ENCODE measurements at places on chromosomes 5 and 9. TPM values are rescaled to one million over a fixed set of nuclear protein-coding genes. Genes with fewer than 3 reads are reported as not detected.

SPINK7 gene
- not detected for total RNA-seq

DNM1 gene
- total RNA-seq: 19.9 TPM

GHR gene
- total RNA-seq: 39.3 TPM

LRSAM1 gene
- 31.8 TPM for total RNA-seq

RIGI gene
- total RNA-seq: 9.3 TPM

PCDHA12 gene
- 4.9 TPM for total RNA-seq

TYRP1 gene
- not detected for total RNA-seq

IL5 gene
- total RNA-seq: not detected

SHC3 gene
- 2.9 TPM for total RNA-seq

PROB1 gene
- 1.3 TPM for total RNA-seq

MAMDC2 gene
- 75.9 TPM for total RNA-seq

SLC34A3 gene
- total RNA-seq: not detected

TAF11L5 gene
- not detected for total RNA-seq

PDE8B gene
- total RNA-seq: 6.9 TPM

IFNA1 gene
- not detected for total RNA-seq

FIBCD1 gene
- total RNA-seq: not detected

PDGFRB gene
- 171 TPM for total RNA-seq

CDH10 gene
- total RNA-seq: not detected

JAKMIP2 gene
- total RNA-seq: 22.7 TPM

TCERG1 gene
- total RNA-seq: 108 TPM

ISL1 gene
- not detected for total RNA-seq

SLC27A6 gene
- total RNA-seq: 23.8 TPM

SLC1A1 gene
- 4.9 TPM for total RNA-seq

SPINK6 gene
- not detected for total RNA-seq

CKMT2 gene
- 2.0 TPM for total RNA-seq

KCTD16 gene
- total RNA-seq: under 0.01 TPM

ROPN1L gene
- not detected for total RNA-seq

HRCT1 gene
- total RNA-seq: 7.2 TPM

LNPEP gene
- 52.5 TPM for total RNA-seq

PSD2 gene
- total RNA-seq: not detected

SCGB3A2 gene
- not detected for total RNA-seq

PCDHB13 gene
- 8.2 TPM for total RNA-seq

TPPP gene
- total RNA-seq: 5.5 TPM

ABLIM3 gene
- total RNA-seq: 50.3 TPM

PGM5 gene
- total RNA-seq: 43.1 TPM

RALGPS1 gene
- total RNA-seq: 3.3 TPM

TAS2R1 gene
- total RNA-seq: not detected

CCNH gene
- 162 TPM for total RNA-seq

PHF24 gene
- total RNA-seq: 0.21 TPM

RPP25L gene
- 31.4 TPM for total RNA-seq

DDX46 gene
- total RNA-seq: 53.1 TPM

PCA3 gene
- total RNA-seq: not detected

ANGPTL2 gene
- total RNA-seq: 40.0 TPM

HACD4 gene
- 4.4 TPM for total RNA-seq
